ENCODE measurements at places on chromosomes 7 and 10. TPM values are rescaled to one million over a fixed set of nuclear protein-coding genes. Genes with fewer than 3 reads are reported as not detected.

ADK gene
- 41.4 TPM for total RNA-seq

NUTM2D gene
- 4.7 TPM for total RNA-seq

CREB3L2 gene
- 19.3 TPM for total RNA-seq

PDCD11 gene
- total RNA-seq: 12.1 TPM

ASB10 gene
- 41.4 TPM for total RNA-seq

- DNase-seq: no peak
Measured at GRCh38 chr10:78952030-78952429, 116.7 kb upstream of the ZMIZ1 start.

- no peak for DNase-seq
Measured at GRCh38 chr10:72802763-72803505, 90.6 kb upstream of the OIT3 start.

DNA sequence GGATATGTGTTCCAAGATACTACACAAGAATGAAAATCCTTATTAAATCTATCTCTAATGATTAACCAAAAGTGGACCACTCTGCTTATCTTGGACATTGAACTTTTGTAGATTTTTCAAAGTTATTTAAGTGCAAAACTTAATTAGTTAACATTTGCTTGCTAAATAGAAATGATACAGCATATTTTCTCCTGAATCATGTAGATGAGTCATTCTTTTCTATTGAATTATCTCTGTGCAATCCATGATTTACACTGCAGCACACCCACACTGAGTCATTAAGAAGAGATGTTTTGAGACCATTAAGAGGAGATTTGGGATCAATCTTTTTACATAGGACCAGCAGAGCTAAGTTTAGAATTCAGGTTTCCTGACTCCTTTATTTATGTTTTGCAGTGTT lies 6.6 kb upstream of the ABCC2 start:
- DNase-seq: no peak

Measured in Right ventricle myocardium inferior (tissue), 1 donor.